MG63 (cell line): ENCODE measurements at places on chromosomes 7 and 10. TPM values are rescaled to one million over a fixed set of nuclear protein-coding genes. Genes with fewer than 3 reads are reported as not detected.
A peak's percentile ranks its signal among the peaks of the same experiment; 100 is the strongest.

CRPPA gene
- total RNA-seq: 0.33 and 0.42 TPM in 2 replicates

ASB10 gene
- not detected in 2 replicates for total RNA-seq

- no peak for DNase-seq
These were observed 22.4 kb upstream of the CDC14C start for GRCh38 chr7:48901966-48902365.

PLEKHS1 gene
- total RNA-seq: not detected in 2 replicates

DNA sequence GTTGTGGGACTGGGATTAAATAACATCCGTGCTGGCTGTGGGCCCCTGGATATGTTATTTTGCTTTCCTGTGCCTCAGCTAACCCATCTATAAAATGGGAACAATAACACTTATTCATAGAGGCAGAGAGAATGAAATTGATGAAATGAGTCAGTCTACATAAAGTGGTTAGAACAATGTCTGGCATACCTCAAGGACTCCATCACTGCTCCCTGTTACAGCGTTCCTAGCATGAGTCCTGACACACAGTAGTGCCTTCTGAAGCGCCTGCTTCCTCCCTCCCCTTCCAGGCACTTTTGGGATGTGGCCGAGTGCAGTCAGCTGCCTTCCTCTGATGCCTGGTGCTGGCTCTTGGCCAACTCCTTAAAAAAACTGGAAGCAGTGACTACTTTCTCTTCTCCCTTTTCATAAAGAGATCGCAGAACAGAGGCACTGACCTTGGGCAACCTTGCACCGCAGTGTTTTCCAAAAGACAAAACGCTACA, 108.4 kb upstream of the ZMIZ1 start:
- peak; percentile 87 for DNase-seq

CRYGN gene
- total RNA-seq: not detected in 2 replicates
